Esophagus squamous epithelium (tissue), 5 donors: ENCODE measurements at places on chromosomes 2 and 18.

GRCh38 chr2:111169268-111169667, 48.6 kb downstream of the BCL2L11 start:
- no peak for DNase-seq

DNA sequence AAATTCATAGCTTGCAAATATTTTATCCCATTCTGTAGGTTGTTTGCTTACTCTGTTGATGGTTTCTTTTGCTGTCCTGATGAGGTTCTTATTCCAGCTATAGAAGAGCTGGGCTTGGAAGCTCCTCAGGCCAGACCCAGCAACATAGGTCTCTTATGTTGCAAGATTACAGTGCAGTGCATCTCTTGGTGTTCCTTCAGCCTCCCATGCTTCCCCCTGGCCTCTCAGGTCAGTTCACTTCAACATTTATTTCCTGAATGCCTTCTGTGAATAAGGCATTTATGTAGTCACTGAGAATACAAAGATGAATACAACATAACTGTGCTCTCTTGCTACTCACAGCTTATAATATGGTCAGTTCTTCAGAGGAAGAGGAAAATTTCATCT, 179.0 kb upstream of the SLC39A10 start:
- no peak for DNase-seq

GRCh38 chr2:157874348-157874747, 1.8 kb downstream of the ACVR1 start:
- no peak for DNase-seq

- DNase-seq, result no peak
These were observed 4.4 kb upstream of the SEMA4C start for GRCh38 chr2:96874198-96874831.

DNA sequence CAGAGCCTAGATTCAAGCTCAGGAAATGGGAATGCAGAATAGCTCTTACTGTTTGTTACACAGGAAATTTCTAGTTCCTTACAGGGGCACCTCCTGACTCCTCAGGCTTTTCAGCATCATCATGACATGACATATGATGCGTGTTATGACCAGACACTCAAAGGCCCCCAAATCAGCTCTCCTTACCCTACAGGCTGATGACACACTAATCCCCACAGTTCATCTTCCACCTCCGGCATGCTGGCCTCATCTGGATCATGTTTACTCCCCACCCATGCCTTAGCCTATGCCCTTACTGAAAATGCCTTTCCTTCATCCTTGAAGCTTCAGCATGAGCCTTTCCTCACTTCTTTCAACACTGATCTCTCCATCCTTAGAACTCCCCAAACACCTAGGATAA, 356.9 kb downstream of the SETBP1 start:
- DNase-seq, result no peak

GRCh38 chr2:38692636-38693318, 26.9 kb downstream of the GALM start:
- no peak for DNase-seq

GRCh38 chr18:25038261-25038660, 313.7 kb downstream of the ZNF521 start:
- no peak for DNase-seq

DNA sequence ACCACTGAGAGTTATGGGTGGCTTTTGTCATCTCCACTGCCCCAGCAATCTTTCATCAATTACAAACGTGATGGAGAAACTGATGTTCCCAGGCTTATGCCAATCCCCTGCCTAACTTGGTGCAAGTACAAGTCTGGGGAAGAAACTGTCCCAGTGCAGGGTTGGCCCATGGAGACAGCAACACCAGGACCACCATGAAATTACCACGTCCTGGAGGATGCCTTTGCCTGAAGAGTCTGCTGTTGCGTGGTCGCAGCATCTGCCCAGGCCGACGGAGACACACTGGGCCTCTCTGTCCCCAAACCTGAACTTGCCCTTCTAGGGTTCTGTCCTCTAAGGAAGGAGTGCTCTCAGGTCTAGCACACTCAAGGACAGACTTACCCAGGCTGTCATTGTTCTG, 496.8 kb upstream of the RAB6C start:
- DNase-seq, result no peak

DNA sequence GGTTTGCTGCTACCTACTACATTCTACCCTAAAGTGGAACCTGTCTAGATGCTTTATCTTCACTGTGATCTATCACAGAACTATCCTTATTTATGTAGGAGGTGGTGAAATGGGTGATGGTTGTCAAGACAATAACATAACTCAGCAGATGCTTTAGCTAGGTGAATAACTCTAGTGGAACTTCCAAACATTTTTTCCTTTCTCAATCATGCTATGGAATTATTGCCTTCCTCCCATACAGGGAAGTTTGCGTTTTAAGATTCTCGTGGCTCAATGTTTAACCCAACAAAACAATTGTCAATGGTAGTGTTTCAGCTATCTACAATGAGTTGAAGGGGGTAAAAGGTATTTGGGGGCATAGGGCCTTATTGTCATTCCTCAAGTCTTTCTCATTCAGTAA, 82.6 kb upstream of the GLI2 start:
- no peak for DNase-seq

GRCh38 chr2:99554238-99554637, 64.4 kb upstream of the REV1 start:
- no peak for DNase-seq

- no peak for DNase-seq
These were observed 125.4 kb downstream of the CELF4 start for GRCh38 chr18:37440206-37440605.

DNA sequence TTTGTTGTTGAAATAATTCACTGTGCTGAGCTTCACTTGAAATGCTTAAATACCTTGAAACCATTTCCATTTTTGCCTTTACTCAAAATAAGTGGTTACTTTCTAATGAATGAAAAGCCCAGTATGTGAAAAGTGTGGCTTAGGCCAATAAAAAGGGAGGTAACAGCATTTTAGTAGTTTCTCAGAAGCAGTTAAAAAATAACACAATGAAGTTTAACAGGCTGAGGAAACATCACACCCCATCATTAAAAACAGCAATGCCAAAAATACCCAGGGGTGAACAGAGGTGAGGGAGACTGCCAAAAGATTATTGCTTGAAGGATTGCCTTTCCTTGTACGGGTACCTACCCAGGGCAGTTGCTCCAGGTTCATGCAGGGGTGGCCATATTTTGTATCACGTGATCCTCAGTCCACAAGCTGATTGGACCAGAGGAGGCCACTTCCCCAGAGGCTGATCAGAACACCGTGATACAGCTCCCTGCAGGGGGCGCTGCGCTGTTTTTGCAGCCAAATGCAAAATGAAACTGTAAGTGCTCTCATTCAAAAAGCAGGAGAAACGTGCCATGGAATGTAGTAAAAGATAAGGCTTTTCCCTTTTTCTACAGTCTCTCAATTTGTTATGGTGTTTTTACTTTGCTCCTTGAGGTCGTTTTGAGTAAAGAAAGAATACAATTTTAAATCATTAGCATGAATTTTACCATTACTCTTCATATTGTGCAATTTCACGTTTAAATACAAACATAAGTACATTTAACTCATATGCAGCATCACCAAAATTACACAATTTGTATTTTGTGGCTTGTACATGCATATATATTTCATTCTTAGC, 70.2 kb upstream of the SH3BP4 start:
- no peak for DNase-seq

GRCh38 chr2:182366628-182367027, 60.2 kb downstream of the PDE1A start:
- no peak for DNase-seq

GRCh38 chr2:45583977-45584376, 27.1 kb downstream of the SRBD1 start:
- no peak for DNase-seq
